ENCODE measurements at places on chromosomes 6 and 20.

DNA sequence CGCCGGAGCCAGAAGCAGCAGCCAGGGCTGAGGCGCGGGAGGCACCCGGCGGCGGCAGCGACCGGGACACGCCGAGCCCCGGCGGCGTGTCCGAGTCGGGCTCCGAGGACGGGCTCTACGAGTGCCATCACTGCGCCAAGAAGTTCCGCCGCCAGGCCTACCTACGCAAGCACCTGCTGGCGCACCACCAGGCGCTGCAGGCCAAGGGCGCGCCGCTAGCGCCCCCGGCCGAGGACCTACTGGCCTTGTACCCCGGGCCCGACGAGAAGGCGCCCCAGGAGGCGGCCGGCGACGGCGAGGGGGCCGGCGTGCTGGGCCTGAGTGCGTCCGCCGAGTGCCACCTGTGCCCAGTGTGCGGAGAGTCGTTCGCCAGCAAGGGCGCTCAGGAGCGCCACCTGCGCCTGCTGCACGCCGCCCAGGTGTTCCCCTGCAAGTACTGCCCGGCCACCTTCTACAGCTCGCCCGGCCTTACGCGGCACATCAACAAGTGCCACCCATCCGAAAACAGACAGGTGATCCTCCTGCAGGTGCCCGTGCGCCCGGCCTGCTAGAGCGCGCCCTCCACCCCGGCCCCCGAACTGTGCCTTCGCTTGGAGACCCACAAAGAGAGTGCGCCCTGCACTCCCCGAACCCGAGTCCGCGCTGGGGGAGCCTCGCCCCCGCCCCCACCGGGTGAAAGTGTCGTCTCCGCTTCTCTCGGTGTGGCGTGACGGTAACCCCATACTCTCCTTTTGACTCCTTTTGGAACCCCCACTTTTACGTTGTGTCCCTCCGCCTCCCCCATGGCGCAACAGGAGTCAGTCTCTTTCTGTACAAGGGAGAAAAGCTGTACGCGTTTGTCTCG, 1.6 kb downstream of the INSM1 start:
- DNase-seq: no peak

DNA sequence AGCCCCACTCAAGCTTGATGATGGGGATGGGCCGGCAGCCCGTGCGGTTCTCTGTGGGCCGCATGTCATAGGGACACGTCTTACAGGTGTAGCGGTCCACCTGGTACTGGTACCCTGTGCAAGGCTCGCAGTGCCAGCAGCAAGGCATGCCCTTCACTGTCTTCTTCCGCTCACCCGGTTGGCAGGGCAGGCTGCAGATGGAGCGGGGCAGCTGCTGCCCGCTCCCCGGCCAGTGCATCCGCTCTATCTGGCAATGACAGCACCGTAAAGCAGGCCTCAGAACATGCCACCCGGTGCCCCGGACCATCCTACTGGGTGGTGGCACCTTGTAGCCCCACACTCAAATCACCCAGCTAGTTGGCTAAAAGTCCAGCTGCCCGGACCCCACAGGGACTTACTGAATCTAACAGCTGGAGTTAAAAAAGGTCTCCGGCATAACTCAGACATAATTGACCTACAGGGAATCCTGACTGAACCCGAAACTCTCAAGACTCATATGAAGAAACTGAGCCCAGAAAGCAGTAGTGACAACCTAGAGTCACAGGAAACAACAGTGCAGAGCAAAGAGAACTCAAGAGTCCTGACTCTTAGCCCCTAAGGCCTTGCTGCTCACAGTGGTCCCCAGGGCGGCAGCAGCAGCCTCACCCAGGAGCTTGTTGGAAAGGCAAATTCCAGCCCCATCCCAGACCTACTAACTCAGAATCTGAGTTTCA, 109.4 kb downstream of the GRM4 start:
- no peak for DNase-seq

DNA sequence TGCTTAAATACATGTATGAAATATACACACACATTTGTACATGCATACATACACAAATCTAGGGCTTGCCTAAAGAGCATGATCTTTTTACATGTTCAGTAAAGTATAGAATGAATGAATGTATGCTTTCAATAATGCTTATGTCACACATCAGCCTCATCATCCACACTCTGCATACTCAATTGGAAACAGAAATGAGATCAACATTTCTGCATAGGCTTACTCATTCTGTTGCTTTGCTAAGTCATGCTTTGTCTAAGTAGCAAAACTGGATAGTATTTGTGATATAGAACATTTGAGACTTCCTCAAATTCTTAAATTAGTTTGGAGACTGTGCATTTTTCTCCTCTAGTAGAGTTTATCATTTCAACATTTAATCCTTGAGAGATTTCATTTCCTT, 343.3 kb downstream of the ADGRB3 start:
- DNase-seq: no peak

- DNase-seq: no peak
Observed at GRCh38 chr6:7647504-7647903, 57.5 kb downstream of the SNRNP48 start.

DNA sequence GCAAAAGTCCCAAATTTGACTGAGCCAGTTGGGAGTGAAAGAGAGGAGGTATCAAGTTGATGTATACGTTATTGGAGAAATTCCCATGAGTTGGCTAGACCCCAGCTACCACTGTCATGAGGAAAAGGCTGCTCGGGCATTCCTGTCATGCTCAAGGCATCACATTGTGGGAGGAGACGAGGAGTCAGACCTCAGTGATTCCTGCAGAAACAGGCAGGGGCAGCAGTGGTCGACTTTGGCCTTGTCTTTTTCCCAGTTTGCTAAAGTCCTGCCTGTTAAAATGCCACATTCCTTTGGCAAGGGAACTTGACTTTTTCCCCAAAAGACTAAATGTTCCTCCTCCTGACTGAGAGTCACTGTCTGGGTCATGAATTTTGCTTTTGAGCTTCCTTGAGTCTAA, 295.5 kb upstream of the HS3ST5 start:
- no peak for DNase-seq

DNA sequence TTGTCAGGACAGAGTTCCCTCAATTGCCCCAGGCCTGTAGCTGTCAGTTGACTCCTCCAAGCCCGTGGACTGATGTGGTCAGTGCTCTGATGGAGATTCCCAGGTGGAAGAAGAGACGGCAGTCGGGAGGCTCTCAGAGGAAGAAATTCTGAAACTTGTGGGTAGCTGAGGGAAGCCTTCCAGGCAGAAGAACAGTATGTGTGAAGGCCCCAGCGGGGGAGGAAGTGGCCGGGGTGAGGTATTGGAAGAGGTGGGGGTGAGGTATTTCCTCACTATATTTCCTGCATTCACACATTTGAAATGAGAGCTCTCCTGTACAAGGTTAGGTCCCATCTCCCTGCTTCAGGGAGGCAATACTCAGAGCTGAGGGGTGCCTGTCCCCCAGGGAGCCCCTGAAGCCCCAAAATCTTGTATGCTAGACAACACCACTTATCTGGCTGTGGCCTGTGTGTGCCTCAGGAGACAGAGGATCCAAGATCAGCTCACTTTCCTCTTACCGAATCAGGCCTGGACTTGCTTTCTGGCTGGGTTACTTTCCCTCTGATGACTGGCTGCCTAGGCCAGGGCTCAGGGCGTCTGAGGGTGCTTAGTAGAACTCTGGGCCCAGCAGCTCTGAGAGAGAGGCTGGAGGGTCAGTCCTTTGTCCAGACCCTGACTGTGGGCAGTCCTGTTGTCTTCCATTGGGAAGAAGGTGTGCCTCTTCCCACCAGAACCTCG, 49.3 kb upstream of the MYL9 start:
- DNase-seq: peak; percentile 22

DNA sequence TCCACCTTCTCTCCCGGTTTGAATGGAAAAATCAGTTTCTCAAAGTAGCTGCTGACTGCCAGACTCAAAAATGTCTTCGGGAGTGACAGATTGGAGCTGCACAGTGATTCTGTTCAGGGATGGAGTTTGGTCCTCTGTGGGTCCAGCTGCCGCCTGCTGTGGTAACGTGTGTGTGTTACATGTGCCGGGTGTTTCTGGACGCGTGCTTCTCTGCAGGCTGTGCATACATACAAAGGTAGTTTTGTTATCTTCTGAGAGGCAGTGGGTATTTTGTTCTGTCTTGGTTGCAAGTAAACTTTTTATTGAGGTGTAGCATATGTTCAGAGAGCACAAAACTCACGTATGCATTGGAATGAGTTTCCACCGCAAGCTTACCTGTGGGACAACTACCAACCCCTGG, 41.3 kb upstream of the NAA20 start:
- DNase-seq: no peak

DNA sequence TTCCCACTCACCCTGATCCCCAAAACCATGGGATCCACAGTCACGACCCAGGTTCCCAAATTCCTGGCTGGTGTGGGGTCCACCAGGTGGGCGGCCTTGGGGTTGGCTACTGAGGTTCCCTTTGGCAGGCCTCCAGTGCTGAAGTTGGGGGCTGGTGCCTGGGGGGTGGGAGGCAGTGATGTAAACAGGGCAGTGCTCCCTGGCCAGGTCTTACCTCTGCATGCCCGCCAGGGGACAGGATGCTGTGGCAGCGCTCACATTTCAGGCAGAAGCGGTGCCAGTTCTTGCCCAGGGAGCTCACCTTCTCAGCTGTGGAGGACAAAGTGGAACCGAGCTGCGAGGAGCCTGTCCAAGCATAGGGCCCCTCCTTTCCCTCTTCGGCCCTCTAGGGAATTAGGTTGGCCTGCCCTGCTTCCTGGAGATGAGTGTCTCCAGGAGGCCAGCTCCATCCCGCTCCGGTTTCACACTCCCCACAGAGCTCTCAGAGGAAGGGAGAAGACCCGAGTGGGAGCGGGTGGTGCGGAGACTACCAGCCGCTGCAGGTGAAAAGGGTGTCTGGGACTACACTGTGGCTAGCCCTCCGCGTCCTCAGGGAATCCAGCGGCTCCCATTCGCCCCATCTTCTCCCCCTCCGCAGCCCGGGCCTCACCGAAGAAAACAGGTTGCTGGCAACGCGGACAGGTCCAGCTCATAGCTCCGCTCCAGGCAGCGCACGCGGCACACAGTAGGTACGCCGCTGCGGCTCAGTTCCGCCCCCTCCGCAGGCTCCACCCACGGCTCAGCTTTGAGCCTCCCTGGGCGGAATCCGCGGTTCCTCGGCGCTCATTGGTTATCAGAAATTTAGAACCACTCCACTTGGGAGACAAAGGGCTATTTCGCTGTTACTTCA, at the start of gene CRIP3:
Gene CRIP3, minus strand, starts transcription at position 726 of the 889 bp plus-strand sequence. Its CDS starts 34 bp downstream, at position 692.
- peak; percentile 21 for DNase-seq

GRCh38 chr20:17841751-17842215, 126.8 kb downstream of the SNX5 start:
- no peak for DNase-seq

DNA sequence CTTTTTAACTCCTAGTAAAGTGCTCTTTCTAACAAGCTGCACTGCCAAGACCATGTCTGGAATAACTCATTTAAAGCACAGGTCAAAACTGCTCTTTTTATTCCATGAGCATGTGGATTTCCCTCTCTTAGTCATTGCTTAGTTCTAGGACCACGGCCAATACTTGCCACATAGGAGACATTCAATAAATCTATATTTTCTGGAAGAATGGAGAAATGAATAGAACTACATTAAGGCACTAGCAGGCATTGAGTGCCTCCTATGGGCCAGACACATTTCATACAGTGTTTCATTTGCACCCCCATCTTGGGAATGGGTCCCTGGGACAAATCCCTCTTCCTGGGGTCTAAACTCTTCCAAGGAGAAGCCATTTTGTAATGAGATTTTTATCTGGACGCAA, 552.8 kb upstream of the CITED2 start:
- DNase-seq: no peak

GRCh38 chr6:3518356-3519190, 61.7 kb upstream of the SLC22A23 start:
- DNase-seq: no peak

- DNase-seq: no peak
Observed at GRCh38 chr20:63152322-63153253, 63.3 kb downstream of the YTHDF1 start.

DNA sequence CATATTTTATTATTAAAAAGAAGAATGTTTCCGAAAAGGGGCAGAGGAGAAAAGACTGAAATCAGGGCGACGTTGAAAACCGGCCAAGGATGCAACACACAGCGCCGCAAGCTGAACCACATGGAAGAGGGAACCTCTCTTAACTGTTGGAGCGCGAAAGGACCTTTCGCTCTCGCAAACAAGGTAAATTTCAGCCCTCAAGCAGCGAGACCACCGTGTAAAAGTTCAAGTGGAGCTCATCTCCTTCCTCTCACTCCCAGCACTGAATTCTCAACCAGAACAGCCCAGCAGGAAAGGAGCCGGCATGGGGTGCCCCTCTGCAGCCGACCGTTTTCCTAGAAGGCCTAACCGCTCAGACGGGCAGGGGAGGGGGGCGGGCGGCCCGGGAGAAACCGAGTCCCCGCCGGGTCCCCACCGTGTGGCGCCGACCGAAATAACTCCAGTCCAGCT, 621 bp downstream of the GPR63 start:
- DNase-seq: no peak

DNA sequence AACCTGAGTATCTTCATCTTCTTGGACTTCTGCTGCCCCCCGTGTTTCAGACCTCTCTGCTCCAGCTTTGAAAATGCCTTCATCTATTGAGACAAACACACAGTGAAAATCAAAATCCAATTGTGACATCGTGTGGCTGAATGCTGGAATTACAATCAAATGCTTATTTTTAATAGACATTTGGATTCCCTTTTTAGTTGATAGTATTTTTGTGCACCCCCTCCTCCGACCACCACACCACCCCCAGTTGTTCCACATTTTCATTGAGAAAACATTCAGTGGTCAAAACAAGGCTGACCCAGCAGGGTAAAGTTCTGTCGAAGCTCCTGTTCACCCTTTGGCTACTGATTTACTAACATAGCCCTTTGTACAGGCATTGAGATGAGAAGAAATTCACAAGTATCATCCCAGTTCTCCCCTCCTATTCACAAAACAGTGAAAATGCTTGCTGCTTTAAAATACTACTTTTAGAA, 79.0 kb downstream of the NRSN1 start:
- DNase-seq: no peak

- DNase-seq: no peak
Observed at GRCh38 chr6:106122938-106123656, 37.0 kb downstream of the PRDM1 start.

DNA sequence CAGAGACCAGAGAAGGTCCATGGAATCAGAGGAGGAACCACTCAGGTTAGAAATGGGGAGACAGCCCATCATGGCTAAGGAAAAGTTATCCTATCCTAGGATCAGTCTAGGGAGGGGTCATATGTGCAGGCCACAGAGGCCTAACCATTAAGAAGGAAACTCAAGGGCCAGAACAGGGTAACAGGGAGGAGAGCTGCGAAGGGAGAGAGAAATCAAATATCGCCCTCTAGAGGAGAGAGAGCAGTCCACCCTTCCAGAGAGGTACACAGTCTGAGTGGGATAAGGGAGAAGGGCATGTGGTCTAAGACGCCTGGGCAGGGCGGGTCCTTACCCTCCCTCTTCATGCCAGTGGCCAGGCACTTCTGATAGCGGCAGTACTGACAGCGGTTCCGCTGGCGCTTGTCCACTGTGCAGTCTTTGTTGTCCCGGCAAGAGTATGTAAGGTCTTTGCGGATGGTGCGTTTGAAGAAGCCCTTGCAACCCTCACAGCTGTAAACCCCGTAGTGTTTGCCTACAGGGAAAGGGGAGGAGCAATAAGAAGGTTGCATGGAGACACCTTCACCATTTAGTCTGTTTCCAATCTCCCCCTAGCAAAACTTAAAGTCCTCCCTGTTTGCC, 2.9 kb downstream of the RXRB start:
- DNase-seq: no peak

GRCh38 chr6:346386-347030, 45.0 kb upstream of the IRF4 start:
- DNase-seq: no peak

- DNase-seq: no peak
Observed at GRCh38 chr20:1775117-1775516, 117.5 kb upstream of the SIRPG start.

All from stimulated activated CD8-positive, alpha-beta memory T cell treated with anti-CD3 and anti-CD28 coated beads, Interleukin-7, amount 100 ng/mL, for 1 hour (primary cell).